ENCODE measurements at places on chromosomes 5 and 9. TPM values are rescaled to one million over a fixed set of nuclear protein-coding genes. Genes with fewer than 3 reads are reported as not detected.
A peak's percentile ranks its signal among the peaks of the same experiment; 100 is the strongest.

PCDHAC2 gene
- total RNA-seq: not detected

MCTP1 gene
- 0.40 TPM for total RNA-seq

TERT gene
- 12.7 TPM for total RNA-seq

OBP2B gene
- not detected for total RNA-seq

GGTA1 gene
- not detected for total RNA-seq

TSSK1B gene
- total RNA-seq: not detected

CKMT2 gene
- total RNA-seq: not detected

SOX30 gene
- total RNA-seq: 0.16 TPM

PPP3R2 gene
- not detected for total RNA-seq

PROB1 gene
- total RNA-seq: 3.9 TPM

- no peak overlapping the region for H3K27ac ChIP-seq
- peaks cover 16% of the 10 kb centered on the region for H3K4me1 ChIP-seq
- peaks cover 12% of the 10 kb centered on the region for H3K36me3 ChIP-seq
- H3K4me3 ChIP-seq: no peak overlapping the region
Observed at GRCh38 chr9:112046181-112046580, 128.9 kb downstream of the SUSD1 start.

GRCh38 chr5:80255431-80255810 lies 427 bp downstream of the SERINC5 start:
- DNase-seq: peak; percentile 59
- no peaks in the 10 kb centered on the region for H3K27me3 ChIP-seq
- peaks cover 42% of the 10 kb centered on the region for H3K4me1 ChIP-seq
- peaks cover 43% of the 10 kb centered on the region for H3K36me3 ChIP-seq
- H3K4me3 ChIP-seq: peak overlapping the region; percentile 97

DNA sequence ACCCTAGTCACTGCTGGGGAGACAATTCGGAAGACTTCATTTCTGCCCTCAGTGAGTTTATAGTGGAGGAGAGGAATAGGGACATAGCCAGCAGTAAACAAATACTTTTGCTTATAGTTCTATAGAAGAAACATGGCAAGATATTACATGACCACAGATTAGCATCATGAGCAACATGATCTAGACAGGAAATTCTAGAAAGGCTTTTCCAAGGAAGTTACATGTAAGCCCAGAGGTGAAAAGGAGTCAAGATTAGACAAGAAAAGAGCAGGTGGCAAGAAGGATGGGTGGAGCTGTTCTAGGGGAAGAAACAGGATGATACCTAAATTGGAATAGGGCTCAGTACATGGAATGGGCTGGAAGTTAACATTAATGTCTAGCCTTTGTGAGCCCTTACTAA lies 82.8 kb upstream of the MYO10 start:
- H3K27me3 ChIP-seq: peaks cover 2% of the 10 kb centered on the region
- H3K4me1 ChIP-seq: no peaks in the 10 kb centered on the region
- no peak overlapping the region for H3K4me3 ChIP-seq

GRCh38 chr9:135081731-135082130 lies 5.7 kb upstream of the OLFM1 start:
- no peak overlapping the region for H3K27ac ChIP-seq
- no peaks in the 10 kb centered on the region for H3K36me3 ChIP-seq
- DNase-seq: no peak
- peaks cover 28% of the 10 kb centered on the region for H3K27me3 ChIP-seq
- no peak overlapping the region for H3K4me3 ChIP-seq

DNA sequence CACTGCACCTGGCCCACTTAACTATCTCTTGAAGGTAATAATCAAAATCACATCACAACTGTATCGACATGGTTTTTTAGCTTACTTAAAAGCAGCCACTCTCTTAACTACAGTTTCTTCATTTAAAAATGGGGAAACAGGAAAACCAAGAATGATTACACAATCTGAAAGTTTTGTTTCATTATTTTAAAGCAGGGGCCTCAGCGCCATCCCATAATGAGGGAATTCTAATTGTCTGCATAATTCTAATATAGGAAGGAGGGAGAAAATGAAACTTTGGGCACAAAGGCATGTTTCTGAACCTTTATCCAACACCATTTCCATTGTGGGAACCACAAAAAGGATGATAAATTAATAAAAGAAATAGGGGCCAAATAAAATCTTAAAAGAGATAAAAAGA lies 7.6 kb downstream of the HACD4 start:
- no peak for DNase-seq
- H3K27me3 ChIP-seq: no peaks in the 10 kb centered on the region
- H3K27ac ChIP-seq: no peak overlapping the region
- H3K4me1 ChIP-seq: peaks cover 24% of the 10 kb centered on the region
- H3K36me3 ChIP-seq: peaks cover 30% of the 10 kb centered on the region

GRCh38 chr5:5306696-5307095 lies 115.8 kb upstream of the ICE1 start:
- H3K4me3 ChIP-seq: no peak overlapping the region
- DNase-seq: no peak
- H3K27me3 ChIP-seq: no peaks in the 10 kb centered on the region
- H3K27ac ChIP-seq: no peak overlapping the region
- H3K4me1 ChIP-seq: no peaks in the 10 kb centered on the region

GRCh38 chr5:167944121-167944852 lies 347.2 kb upstream of the WWC1 start:
- no peaks in the 10 kb centered on the region for H3K4me1 ChIP-seq
- H3K27me3 ChIP-seq: no peaks in the 10 kb centered on the region
- no peaks in the 10 kb centered on the region for H3K36me3 ChIP-seq
- no peak overlapping the region for H3K4me3 ChIP-seq
- H3K27ac ChIP-seq: no peak overlapping the region

DNA sequence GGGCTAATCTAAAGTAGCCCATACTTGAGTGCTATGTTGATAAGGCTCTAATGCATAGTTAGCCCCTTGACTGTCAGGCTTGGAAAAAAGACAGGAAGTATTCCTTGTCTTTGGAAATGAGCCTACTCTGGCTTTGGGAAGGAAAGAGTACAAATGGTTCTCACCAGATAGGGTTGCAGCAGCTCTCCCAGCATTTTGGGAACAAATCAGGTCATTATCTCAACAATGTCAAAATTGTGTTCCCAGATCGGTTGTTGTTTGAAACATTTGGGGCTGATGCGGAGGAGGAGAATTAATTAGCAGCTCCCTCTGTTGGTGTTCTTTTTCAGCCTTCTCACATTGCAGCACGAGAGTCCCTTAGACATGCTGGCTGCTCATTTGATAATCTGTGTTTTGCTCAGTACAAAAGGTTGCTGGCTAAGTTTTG lies 294.7 kb upstream of the DMRT1 start:
- no peak overlapping the region for H3K27ac ChIP-seq
- no peaks in the 10 kb centered on the region for H3K36me3 ChIP-seq
- DNase-seq: no peak

- no peak overlapping the region for H3K4me3 ChIP-seq
- no peaks in the 10 kb centered on the region for H3K4me1 ChIP-seq
- no peak overlapping the region for H3K27ac ChIP-seq
- no peak for DNase-seq
- H3K27me3 ChIP-seq: no peaks in the 10 kb centered on the region
- no peaks in the 10 kb centered on the region for H3K36me3 ChIP-seq
Observed at GRCh38 chr5:130476325-130476724, 572.1 kb downstream of the CHSY3 start.

GRCh38 chr9:114301798-114302565 lies 20.9 kb upstream of the ORM1 start:
- no peak overlapping the region for H3K4me3 ChIP-seq
- H3K4me1 ChIP-seq: no peaks in the 10 kb centered on the region
- H3K27ac ChIP-seq: no peak overlapping the region
- DNase-seq: no peak

DNA sequence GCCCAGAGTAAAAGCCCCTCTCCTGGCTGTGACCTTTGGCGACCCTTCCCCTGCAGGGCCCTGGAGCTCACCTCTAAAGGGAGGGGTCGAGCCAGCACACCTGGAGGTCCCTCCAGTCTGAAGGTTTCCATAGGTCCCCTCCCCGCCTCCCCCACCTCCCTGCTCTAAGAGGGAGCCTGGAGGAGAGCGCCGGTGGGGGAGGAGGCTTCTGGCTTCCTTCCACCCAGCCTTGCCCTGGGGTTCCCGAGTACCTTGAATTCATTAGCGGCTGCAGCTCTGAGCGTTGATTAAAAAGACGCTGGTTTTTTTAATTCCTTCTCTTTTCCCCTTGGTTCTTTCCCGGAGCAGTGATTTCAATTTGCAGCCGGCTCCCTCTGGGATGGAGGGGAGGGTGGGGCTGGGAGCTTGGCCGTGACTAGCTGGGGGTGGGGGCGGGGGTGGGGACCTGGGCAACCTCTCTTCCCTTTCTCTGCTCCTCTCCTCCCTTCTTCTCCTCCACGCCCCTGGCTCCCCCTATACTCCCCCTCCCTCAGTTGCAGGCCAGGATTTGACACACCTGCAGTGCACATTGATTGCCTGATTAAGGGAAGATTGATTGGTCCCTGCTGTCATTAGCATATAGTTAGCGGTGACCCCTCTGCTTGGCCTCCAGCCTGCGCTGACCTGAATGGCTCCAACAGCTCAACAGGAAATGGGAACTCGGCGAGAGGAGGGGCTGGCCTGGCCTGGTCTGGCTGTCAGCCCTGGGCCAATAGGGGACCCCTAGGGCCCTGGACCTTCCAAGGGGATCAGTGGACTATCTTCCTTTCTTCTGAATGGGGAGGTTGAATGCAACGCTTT lies 67.5 kb upstream of the RAPGEF1 start:
- no peaks in the 10 kb centered on the region for H3K36me3 ChIP-seq
- no peak overlapping the region for H3K4me3 ChIP-seq
- no peaks in the 10 kb centered on the region for H3K4me1 ChIP-seq
- no peak overlapping the region for H3K27ac ChIP-seq
- H3K27me3 ChIP-seq: peaks cover 14% of the 10 kb centered on the region
- DNase-seq: no peak

GRCh38 chr9:84404095-84404686 lies 63.6 kb upstream of the SLC28A3 start:
- H3K27ac ChIP-seq: no peak overlapping the region
- no peaks in the 10 kb centered on the region for H3K27me3 ChIP-seq
- DNase-seq: peak; percentile 22
- no peaks in the 10 kb centered on the region for H3K4me1 ChIP-seq
- H3K36me3 ChIP-seq: no peaks in the 10 kb centered on the region

GRCh38 chr5:145478651-145479050 lies 356.5 kb downstream of the PRELID2 start:
- no peaks in the 10 kb centered on the region for H3K4me1 ChIP-seq
- H3K27me3 ChIP-seq: no peaks in the 10 kb centered on the region
- no peak overlapping the region for H3K4me3 ChIP-seq
- H3K36me3 ChIP-seq: no peaks in the 10 kb centered on the region

DNA sequence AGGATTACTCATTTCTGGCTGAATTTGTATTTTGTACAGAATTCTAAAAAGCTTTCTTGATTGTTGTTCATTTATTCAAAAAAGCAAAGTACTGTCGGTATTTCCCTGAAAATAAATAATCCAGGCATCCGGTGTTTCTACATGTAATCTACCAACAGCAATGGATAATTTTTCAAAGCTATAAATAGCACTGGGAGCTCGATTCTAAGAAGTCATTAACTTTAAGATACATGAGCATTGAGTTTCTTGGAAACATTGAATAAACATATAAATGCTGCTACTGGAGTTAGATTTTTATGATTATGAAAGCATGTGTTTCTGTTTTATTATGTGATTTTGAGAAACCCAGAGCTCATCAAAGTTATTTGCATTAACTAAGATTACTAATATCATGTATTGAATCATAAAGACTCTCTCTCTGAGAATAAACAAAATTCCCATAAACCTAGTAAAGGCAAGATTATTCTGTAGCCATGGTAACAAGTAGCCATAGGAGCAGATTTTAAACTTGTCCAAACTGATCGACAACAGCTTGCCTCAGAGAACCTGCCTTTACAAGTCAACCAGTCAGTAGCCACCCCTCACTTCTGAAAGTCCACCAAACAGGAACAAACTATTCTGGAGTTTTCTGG lies 197.0 kb downstream of the DRD1 start:
- H3K4me1 ChIP-seq: peaks cover 10% of the 10 kb centered on the region
- DNase-seq: no peak
- H3K4me3 ChIP-seq: no peak overlapping the region
- H3K27ac ChIP-seq: no peak overlapping the region
- no peaks in the 10 kb centered on the region for H3K36me3 ChIP-seq

DNA sequence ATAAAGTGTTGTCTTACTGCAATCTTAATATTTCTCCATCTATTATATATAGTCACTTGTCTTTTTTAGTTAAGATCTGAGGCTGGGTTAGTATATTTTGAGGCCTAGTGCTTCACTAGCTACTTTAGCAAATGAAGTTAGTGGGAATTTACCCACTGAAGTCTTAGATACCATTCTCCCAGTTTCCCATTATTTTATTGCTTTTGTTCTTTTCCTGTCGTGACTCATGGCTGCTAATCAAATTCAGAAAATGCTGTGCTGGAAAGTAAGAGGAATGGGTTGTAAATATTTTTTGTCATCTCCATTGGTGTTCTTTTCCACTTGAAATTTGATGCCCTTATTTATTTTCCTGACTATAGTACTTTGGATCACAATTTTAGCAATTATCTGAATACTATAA lies 14.2 kb downstream of the TCERG1 start:
- DNase-seq: no peak
- H3K36me3 ChIP-seq: peaks cover 54% of the 10 kb centered on the region
- no peaks in the 10 kb centered on the region for H3K27me3 ChIP-seq
- H3K4me3 ChIP-seq: no peak overlapping the region
- no peak overlapping the region for H3K27ac ChIP-seq

- H3K36me3 ChIP-seq: peaks cover 49% of the 10 kb centered on the region
- DNase-seq: no peak
- H3K27me3 ChIP-seq: no peaks in the 10 kb centered on the region
- H3K4me3 ChIP-seq: no peak overlapping the region
Observed at GRCh38 chr9:75134495-75134894, 46.2 kb downstream of the OSTF1 start.

DNA sequence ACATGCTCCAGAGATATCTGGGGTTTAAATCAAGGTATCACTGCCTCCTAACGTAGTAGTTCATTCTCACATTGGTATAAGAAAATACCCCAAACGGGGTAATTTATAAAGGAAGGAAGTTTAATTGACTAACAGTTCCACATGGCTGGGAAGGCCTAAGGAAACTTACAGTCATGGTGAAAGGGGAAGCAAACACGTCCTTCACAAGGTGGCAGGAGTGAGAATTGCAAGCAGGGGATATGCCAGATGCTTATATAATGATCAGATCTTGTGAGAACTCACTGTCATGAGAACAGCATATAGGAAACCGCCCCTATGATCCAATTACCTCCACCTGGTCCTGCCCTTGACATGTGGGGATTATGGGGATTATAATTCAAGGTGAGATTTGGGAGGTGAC lies 1280.2 kb upstream of the C9orf72 start:
- H3K27me3 ChIP-seq: no peaks in the 10 kb centered on the region
- no peak overlapping the region for H3K27ac ChIP-seq
- DNase-seq: no peak
- H3K4me1 ChIP-seq: no peaks in the 10 kb centered on the region
- no peak overlapping the region for H3K4me3 ChIP-seq

GRCh38 chr9:18397076-18397475 lies 76.9 kb upstream of the ADAMTSL1 start:
- no peak overlapping the region for H3K27ac ChIP-seq
- no peaks in the 10 kb centered on the region for H3K4me1 ChIP-seq
- H3K4me3 ChIP-seq: no peak overlapping the region
- DNase-seq: no peak
- no peaks in the 10 kb centered on the region for H3K27me3 ChIP-seq

- H3K27me3 ChIP-seq: peaks cover 3% of the 10 kb centered on the region
- no peak for DNase-seq
- no peak overlapping the region for H3K27ac ChIP-seq
- H3K4me3 ChIP-seq: no peak overlapping the region
- H3K36me3 ChIP-seq: no peaks in the 10 kb centered on the region
Observed at GRCh38 chr9:115039516-115040120, 78.3 kb downstream of the TNC start.

- no peak overlapping the region for H3K4me3 ChIP-seq
- H3K36me3 ChIP-seq: no peaks in the 10 kb centered on the region
- H3K27me3 ChIP-seq: no peaks in the 10 kb centered on the region
- no peaks in the 10 kb centered on the region for H3K4me1 ChIP-seq
Observed at GRCh38 chr5:114265432-114266060, 96.3 kb upstream of the KCNN2 start.
